ENCODE measurements at places on chromosomes 13 and 19.

GRCh38 chr13:34347784-34348573 lies 530.0 kb downstream of the RFC3 start:
- no peak for DNase-seq

- DNase-seq: no peak
These were observed 9.2 kb upstream of the CABP5 start for GRCh38 chr19:48053076-48053475.

DNA sequence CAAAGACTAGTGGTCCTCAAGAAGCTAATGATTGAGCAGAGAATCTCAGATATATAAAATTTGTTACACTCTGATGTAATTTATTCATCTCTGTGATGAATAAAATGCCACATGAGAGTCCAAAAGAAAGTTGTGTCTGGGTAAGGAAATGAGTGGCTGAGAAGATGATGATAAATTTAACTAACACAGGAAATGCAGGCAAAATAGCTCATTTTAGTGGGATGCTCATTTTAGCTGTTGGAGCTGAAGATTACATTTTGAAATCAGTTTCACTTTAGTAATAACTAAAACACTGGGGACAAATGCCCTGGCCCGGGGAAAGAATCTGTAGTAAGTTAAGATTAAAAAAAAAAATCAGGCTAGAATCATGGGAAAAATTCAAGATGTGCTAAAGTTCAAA lies 35.2 kb downstream of the SPRY2 start:
- DNase-seq: no peak

- no peak for DNase-seq
These were observed 773.8 kb downstream of the GPC5 start for GRCh38 chr13:92172191-92172590.

DNA sequence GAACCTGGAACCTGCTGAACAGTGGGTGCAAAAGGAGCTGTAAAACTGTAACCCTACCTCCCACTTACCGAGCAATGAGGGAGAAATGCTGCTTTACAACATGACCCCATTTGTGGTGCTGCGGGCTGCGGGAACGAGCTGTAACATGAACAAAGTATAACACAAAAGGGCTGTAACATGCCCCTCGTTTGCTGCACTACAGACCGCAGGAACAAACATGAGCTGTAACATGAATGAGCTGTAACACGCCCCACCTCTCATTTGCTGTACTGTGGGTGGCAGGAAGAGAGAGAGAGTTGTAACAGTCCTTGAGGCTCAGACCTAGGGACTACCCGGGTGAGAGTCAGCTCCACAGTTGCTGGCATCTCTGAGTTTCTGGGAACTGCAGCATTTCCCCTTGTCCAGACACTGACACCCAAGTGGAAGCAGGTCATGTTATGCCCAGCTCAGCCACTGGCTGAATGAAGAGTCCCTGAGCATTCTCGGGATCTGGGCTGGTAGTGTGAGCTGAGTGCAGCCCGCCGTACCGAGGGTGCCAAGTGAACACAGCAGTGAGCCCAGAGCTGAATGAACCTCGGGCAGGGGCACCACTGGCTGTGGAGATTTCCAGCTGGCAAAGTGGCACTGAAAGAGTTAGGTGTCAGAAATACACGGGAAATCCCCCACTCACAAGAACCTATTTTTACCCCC lies 1385.3 kb upstream of the SPRY2 start:
- DNase-seq: no peak

DNA sequence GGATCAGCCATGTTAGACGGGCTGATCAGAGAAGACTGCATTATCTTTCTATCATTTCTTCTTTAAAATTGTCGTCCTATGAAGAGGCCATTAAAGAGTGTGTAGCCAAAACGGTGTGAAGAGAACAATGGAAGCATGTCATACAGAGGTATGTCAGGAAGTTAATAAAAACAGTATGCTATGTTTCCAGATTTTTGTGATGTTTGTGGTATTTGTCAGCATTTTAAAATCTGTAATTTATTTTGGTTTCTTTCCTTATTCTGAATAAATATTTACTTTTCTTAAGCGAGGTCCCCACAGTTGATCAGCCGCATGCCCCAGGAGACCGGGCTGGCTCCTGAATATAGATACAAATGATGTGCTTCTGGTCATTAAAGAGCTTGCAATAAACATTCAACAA lies 142.9 kb upstream of the SERP2 start:
- no peak for DNase-seq

GRCh38 chr19:18719541-18719940 lies 36.1 kb downstream of the CRTC1 start:
- DNase-seq: no peak

DNA sequence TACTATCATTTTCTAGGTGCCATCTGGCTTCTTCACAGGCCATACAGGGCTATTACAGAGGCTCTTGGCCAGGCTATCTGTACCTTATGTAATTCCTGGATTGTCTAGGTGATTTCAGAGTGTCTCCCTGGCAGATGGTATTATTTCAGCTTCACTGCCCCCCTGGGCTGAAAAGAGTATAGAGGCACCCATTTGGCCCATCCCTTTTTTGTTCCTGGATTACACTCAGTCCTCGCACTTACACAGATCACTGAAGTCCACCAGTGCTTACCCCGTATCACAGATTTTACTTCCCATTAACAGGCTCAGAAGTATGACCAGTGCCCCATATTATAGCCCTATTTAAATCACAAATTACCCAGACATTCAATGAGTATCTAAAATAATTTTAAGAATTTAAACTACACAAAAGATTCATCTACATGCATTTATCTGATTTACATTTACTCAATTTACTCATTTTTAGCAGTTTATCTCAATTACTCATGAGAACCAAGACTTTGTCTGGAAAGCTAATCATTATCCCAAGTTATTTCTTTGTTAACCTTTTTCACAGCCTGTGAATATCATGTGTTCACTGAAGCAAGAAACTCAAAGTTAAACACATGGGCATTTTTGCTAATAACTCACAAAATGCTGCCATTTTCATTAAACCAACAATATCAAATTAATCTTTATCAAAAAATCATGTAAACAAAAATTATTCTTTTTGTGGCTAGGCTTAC lies 121.0 kb downstream of the PCDH20 start:
- no peak for DNase-seq

GRCh38 chr13:110921209-110921608 lies 6.3 kb upstream of the ANKRD10 start:
- DNase-seq: no peak

GRCh38 chr19:37874784-37875183 lies 31.6 kb downstream of the WDR87 start:
- DNase-seq: no peak

Measured in GDM1 (cell line).